ENCODE measurements at places on chromosomes 3 and 15.

DNA sequence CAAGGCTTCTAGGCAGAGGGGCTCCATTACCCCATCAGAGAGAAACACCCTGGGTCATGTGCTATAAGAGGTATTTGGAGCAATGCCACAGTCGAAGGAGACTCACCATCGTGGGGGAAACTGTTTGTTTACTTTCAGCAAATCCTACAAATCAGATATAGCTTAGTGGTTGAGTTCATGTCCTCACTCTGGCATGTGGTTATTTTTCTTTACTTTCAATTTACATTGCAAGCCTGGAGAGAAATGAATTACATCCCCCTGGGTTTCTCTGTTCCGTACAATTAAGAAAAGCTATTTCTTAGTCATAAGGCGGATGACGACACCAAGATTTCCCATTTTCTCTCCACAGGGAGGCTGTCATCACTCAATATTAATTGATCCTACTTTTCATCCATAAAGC, 36.9 kb downstream of the RFTN1 start:
- no peak for DNase-seq

DNA sequence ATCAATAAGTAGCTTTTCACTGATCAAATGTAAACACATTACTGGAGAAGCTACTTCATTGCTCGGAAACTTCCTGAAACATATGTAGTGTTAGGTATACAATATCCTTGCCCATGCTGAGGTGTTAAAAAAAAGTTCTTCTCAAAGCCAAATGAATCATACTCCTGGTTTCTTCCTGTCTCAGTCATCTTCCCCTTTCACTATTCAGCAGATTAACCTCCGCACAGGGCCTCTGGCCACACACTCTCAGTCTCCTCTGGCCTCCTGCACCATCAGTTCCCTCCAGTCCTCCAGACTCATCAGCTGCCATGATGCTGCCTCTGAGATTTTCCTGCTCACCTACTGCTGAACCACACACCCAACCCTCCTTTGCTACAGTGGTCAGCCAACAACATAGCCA, 70.5 kb upstream of the BOC start:
- DNase-seq, result no peak

DNA sequence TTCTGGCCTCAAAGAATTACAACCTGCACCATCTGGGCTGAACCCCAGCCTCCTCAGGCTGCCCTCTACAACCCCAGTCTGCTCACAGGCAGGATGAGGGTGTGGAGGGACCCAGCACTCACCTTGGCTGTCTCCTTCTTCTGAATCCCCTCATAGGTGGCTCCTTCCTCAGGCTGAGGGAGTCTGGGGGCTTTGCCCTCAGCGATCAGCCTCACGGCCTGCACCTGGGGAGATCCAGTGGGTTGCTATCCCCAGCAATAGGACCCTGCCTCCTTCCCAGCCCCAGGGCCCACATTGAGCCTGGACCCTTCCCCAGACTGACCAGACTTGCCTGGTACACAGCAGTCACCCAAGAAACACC, 25.1 kb downstream of the ALDH1L1 start:
- no peak for DNase-seq

GRCh38 chr15:75840659-75841058, 2.6 kb upstream of the UBE2Q2 start:
- peak; percentile 27 for DNase-seq

GRCh38 chr3:167895684-167896083, 160.2 kb downstream of the SERPINI1 start:
- no peak for DNase-seq

- DNase-seq, result peak; percentile 27
Measured at GRCh38 chr15:61327019-61327631, 98.0 kb upstream of the RORA start.

DNA sequence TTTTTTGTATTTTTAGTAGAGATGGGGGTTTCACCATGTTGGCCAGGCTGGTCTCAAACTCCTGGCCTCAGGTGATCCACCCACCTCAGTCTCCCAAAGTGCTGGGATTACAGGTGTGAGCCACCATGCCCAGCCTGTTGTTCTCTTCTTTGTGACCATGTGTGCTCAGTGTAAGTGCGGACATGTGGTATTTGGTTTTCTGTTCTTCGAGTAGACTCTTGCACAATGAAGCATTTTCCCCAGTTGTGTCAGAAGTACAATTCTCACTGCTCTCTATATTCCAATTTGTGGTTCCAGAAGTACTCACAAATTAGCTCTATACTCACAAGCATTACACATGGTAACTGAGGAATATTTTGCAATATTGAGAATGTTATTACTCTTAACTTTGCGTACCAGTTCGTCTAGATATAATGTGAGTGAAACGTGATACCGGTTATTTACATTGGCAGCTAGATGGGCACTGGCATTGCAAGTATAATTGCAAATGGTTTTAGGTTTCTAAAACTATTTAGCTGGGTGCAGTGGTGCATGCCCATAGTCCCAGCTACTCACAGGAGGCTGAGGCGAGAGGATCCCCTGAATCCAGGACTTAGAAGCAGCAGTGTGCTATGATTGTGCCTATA, 34.2 kb upstream of the MTMR14 start:
- no peak for DNase-seq

DNA sequence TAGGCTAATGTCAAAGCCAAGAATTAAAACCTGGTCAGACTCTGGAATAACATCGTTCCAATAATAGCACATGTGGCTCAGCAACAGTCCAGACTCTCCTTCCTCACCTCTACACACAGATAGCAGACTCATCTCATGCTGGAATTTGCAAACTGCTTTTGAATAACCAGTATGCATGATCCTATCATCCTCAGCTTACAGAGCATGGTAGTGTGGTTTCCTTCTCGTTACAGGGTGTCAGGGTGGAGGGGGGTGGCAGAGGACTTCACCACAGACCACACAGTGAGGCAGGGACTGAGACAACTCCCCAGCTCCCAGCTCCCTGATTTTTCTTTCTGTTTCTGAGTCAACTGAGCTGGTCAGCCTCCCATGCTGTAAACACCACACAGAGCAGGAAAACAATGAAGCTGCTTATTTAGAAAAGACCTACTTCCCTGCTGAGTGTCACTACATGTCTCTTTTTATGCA, 101.6 kb downstream of the RPL22L1 start:
- DNase-seq, result peak; percentile 76

DNA sequence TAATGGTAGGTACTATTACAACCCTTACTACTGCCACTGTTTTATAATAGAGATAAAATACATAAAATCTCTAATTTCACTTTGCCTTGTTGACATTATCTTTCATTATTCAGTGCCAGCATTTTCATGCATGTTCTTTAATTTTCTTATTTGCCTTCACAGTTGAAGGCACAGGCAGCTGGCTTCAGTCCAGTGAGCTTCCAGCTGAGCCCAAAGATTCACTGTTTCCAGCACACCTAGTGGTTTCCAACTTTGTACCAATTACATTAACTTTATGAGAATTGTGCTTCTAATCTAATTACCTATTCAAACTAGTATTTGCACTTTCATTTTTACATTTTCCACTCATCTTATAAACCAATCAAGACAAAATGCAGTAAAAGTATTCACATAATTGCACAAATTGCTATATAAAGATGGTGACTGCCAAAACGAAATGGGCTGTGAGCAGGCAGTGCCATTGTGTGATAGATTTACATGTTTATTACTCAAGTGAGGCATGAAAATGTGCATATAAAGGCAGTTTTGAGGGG, 228.3 kb downstream of the MFSD1 start:
- no peak for DNase-seq

DNA sequence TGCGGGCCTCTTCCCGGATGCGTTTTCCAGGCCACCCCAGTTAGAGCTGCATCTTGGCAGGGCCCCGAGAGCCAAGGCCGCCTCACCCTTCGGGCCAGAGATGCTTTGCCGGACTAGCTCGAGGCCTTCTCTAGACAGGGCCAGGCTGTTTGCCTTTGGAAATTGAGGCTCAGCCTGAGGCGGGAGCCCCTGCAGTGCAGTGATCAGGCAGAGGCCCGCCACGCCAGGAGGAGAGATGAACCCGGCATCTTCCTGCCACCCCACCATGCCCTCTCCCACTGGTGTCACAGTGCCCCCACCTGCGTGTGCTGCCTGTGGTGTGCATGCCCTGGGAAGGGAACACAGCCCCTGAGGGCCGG, 8.9 kb upstream of the ROPN1B start:
- DNase-seq, result no peak

GRCh38 chr15:52362497-52362896, 66.9 kb upstream of the MYO5C start:
- DNase-seq, result peak; percentile 63

DNA sequence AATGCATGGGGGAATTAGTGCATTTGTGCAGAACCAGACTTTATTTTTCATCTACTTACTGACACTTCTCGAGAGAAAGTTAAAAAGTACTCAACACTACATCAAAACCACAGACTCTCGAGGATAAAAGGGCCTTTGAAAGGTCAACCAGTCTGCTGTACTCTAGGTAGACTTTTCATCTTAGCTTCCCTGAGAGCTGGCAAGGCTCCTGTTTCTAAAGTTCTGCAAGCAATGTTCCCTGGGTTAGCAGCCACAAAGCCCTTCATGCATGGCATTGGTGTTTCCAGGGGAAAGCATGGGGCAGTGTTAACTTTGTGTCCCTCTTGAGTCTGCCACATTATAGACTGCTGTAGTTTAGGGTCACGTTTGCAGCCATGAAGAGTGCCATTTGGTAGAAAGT, 106.4 kb upstream of the PFN2 start:
- DNase-seq, result no peak

DNA sequence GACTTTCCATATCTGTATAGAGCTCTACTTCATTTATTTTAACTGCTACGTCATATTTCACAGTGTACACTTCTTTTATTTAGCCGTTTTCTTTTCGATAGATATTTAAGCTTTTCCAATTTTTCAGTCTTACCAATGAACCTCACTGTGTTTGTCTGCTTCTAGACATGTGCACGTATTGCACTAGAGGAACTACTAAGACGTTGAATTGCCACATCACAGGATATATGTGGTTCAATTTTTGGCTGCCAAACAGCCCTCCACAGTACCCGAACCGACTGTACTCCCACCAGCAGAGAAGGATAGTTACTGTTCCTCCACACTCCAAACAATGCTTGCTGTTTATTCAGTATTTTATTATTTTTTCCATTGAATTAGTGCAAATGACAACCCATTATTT, 2.0 kb downstream of the NR1I2 start:
- no peak for DNase-seq

DNA sequence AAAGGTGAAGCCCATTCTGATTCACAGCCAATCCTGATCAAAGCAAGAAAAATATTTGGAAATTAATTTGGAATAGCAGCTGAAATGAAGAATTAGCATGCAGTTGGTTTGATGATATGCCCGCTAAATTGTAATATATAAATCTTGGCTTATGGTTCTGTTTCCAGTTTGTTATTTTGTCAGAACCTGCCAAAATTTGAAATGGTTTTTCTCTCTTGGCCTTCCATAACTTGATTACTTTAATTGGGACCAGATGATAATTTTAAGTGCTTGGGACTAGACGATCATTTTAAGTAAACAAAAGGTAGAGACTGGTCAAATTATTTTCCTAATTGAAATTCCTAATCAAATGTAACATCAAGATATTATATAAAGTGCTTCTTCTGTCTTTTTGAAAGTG, 842.4 kb downstream of the TBL1XR1 start:
- DNase-seq, result no peak

GRCh38 chr15:73809728-73810501, 56.8 kb upstream of the INSYN1 start:
- no peak for DNase-seq

DNA sequence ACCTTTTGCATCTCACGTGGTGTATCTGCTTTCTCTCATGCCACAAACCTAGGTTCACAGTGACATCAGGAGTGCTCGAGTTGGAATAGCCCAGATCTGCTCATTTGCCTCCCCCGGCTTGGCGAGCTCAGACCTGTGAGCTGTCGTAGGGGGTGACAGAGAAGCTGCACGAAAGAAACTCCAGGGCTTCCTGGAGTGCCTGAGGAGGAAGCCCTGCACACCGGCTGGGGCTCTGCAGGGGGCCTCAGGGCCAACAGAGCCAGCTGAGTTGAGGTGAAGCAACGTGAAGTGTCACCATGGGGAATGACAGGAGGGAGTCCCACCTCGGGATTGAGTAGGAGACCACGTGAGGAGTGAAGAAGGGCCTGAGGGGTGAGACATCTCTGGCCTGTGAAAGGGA, 62.5 kb downstream of the RPN1 start:
- no peak for DNase-seq

DNA sequence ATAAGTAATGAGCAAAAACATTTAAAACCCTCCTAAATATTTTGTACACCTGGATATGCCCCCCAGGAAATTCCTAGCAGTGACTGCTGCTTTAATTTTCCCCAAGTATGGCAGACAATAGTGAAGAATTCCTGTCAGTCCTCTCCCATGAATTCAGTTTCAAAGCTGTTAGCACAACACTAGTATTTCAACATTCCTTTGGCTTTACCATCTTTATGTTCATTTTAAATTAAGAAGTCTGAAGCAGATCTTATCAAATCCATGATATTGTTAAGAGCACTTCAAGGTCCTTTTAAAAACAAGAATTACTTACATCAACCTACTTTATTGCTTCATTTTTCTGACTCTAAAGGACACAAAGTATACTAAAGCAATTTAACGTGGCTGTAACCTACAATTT, 28.8 kb upstream of the CDIN1 start:
- DNase-seq, result no peak

DNA sequence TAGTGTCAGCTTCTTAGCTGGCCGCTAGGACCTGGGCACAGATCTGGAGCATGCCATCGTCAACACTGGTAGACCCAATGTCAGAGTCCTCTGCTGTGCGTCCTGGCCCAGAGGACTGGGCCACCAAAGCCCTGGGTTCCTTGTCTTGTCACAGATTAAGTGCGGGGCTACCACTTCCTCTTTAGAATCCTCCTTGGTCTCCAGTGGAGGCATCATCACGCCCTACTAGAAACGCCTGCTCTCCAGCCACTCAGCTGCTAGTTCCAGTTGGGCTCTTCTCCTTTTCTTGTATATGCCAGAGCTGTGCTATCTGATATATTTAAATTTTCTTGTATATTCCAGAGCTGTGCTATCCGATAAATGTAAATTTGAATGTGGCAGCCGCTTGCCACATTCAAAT, 11.2 kb downstream of the PPCDC start:
- DNase-seq, result no peak

- no peak for DNase-seq
Measured at GRCh38 chr15:67815036-67815592, 10.2 kb upstream of the SKOR1 start.

GRCh38 chr15:67050522-67051087, 14.8 kb upstream of the SMAD3 start:
- no peak for DNase-seq

DNA sequence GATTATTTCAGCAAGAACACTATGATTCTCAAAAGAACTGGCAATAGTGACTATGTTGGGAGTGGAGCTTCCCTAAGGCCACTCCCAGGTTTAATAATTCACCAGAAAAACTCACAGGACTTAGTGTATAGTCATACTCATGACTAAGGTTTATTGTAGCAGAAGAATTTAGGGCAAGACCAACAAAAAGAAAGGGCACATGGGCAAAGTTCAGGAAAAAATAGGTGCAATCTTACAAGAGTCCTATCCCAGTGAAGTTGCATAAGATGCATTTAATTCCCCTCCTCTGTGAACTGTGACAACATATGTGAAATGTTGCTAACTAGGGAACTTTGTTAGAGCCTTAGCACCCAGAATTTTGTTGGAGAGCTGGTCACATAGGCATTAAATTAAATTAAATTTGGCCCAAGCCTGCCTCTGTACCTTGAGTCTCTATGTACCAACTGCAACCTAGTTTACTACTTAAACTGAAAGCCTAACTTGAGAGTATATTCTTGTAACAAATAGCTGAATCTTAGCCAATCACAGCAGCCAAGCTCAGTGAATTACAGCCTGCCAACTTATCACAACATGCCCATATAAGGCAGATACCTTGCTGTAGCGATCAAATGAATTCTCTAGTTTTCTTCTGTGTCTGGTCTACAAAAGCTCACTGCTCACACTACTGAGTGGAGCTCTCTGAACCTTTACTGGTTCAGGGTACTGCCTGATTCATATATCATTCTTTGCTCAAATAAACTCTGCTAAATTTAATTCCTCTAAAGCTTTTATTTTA, 386.2 kb upstream of the ARHGEF26 start:
- DNase-seq, result no peak
